ENCODE measurements at places on chromosomes 2 and 18. TPM values are rescaled to one million over a fixed set of nuclear protein-coding genes. Genes with fewer than 3 reads are reported as not detected.

Gene MC4R
- 0.15 TPM for total RNA-seq

Gene KATNAL2
- 1.7 TPM for total RNA-seq

Gene ANKRD36C
- total RNA-seq: 8.3 TPM

Gene ADD2
- total RNA-seq: under 0.01 TPM

Gene CIB4
- total RNA-seq: not detected

Gene EIF2B4
- 37.5 TPM for total RNA-seq

Gene CAPN14
- under 0.01 TPM for total RNA-seq

Gene FBXO48
- total RNA-seq: 0.30 TPM

Measured in bronchus fibroblast of lung (primary cell).